Left lung (tissue), 14 donors: ENCODE measurements at places on chromosomes 5 and 9. TPM values are rescaled to one million over a fixed set of nuclear protein-coding genes. Genes with fewer than 3 reads are reported as not detected.

DNA sequence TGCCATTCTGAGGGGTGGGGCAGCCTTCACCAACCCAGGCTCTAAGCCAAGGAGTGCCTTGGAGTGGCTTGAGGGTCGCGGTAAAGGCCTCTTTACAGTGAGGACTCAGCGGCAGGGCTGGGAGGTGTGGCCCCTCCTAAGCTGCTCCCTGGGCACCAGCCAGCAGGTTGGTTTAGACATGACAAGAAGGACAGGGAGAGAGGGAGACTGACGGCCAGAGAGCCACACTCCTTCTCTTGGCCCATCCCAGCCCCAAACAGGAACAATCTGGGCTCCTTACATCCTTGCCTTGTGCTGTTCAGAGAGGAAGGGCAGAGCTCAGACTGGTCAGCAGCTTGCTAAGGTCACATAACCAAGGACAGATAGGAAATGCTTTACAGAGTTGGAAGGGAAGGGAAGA lies 94.5 kb downstream of the LMX1B start:
- no peak for DNase-seq

DNA sequence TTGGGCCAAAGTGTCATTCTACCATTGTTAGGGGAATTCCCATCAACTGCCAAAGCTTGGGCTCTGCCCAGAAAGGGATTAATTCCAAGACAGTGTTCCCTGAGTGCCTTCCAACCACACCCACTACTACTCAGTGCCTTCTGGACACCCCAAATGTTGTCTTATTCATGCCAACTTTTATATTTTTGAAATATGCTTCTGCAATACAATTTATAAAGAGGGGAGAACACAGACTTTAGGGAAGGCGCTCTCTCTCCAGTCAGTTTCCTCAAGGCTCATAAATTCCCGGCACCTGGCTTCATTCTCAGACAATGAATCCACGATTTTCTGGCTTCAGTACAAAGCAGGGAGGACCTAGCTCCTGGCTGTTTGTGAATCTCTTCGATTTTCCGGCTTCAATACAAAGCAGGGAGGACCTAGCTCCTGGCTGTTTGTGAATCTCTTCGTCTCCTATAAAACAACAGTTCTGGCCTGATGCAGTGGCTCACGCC lies 120.1 kb upstream of the MYO10 start:
- DNase-seq: no peak

GRCh38 chr9:12968093-12968492 lies 193.3 kb downstream of the LURAP1L start:
- no peak for DNase-seq

DNA sequence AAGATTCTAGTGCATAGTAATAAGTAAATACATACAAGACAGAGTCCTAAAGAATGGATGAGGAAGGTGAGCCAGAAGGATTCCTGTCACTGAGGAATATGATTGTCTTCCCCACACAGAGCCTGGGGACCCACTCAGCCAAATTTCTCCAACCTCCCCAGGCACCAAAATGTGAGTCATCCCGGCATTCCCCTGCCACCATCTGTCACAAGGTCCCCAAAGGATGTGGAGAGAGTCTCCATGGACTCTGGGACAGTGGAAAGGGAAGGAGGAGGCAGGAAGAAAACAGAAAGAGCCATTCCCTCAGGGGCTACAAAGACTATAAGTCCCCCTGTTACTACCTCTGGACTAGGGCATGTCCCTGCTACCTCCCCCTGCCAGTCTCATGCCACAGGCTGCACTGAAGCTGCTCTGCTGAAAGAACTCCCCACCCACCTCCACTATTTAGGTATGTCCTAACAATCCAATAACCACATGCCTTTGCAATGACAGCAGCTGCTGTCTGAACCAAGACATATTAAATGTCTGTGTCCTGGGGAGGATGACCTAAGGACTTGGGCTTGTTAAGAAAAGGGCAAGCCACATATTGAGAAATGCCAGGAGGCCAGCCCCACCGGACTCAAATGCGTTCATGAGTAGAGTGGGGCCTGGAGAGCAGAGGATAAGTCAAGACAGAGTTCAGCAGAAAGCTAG lies 10.7 kb upstream of the OR5C1 start:
- no peak for DNase-seq

DNA sequence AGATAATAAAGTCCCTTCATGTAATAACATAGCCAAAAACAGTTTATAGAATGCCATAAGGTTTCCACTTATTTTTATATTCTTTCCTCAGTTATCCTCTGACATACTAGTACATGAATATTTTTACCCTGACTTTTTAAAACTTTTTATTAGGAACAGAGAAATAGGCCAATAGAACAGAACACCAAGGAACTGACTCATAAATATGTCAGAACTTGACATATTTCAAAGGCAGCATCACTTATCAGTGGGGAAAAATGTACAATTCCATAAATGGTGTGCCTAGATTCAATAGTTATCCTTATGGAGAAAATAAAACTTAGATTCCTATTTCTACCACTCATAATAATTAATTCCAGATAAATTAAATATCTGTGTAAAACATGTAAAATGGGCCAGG lies 9.4 kb downstream of the STARD4 start:
- DNase-seq: no peak

GRCh38 chr9:81559197-81559596 lies 130.2 kb downstream of the TLE1 start:
- no peak for DNase-seq

GRCh38 chr5:158736150-158736870 lies 363.4 kb downstream of the EBF1 start:
- no peak for DNase-seq

DNA sequence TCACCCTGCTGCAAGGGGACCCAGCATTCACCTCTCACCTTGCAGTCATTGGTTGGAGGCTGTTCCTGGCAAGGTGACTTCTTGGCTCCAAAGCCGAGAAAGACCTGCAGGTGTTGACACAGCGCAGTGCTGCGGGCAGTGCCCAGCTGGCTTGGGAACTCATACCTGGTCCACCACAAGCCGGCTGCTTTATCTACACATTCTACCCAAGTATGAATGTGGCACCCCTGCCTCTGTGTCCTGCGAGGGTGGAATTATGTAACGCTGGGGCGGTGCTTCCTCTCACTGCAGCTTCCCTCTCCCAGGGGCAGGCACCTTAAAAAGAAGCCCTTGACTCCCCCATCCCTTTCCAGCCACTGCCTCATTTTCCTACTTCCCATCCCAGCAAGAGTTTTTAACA lies 2.5 kb upstream of the ZMYND19 start:
- no peak for DNase-seq

DNA sequence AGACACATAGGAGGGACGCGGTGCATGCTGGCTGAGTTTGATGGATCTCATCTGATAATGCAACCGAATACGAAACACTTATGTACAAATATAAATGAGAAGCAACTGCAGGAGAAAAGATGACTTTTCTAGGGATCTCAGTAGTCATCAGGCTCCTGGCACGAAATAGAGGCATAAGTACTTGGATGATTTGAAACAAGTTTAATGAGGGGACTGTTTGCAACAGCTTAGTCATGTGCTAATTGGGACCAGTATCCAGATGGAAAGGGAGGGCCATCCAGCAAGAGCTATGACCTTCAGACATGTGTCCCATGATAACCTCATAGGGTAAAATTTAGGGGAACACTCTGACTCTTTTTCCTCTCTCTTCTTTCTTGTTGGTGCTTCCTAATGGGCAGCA lies 123.0 kb downstream of the EGFLAM start:
- DNase-seq: no peak

DNA sequence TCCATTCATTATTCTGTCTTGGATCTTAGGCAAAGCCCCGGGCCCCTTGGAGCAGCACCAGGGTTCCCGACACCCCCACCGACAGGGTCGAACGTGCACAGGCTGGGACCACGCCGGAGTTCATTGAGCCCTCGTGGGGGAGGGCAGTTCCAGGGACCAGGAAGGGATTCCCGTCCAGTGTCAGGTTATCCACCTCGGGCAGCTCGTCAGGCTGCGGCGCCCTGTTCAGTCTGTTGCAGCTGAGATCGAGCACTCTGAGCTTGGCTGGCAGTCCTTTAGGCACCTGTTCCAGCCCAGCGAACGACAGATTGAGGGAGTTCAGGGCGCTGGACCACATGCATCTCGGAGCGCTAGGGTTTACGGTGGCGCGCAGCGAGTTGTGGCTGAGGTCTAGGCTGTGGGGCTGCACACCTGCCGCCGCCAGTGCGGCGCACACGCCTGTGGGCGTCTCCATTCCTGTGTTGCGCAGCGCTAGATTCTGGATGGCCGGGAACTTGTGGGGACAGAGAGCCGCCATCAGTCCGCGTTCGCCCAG lies 1.1 kb downstream of the CD14 start:
- DNase-seq: no peak

- no peak for DNase-seq
Observed at GRCh38 chr5:180816608-180817534, 14.3 kb upstream of the MGAT1 start.

DNA sequence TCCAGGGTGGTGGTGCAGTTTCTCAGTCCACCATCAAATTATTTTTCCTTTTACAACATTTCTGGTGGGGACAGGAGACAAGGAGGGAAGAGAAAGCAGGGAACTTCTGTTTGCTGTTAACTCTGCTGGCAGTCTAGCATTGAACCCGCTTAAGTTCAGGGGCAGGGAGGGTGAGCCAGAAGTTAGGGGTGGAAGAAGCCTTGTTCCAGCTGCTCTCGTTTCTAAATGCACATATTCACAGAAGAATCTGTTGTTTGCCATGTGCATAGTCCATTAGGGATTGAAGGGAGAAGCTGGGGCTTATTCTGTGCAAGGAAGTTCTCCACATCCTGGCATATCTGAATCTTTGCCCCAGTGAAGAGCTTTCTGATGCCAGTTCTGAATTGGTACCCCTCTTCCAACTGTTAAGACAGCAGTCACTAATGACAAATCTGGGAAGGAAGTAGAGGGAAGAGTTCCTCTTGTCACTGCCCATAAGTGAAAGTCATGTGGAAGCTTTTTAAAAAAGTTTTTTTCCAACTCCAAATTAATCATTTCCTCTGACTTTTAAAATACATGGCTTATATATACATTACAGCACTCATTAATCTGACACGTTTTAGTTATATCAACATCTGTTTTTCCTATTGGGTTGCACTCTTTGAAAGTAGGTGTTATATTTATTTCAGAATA lies 32.6 kb upstream of the ACOT12 start:
- no peak for DNase-seq

DNA sequence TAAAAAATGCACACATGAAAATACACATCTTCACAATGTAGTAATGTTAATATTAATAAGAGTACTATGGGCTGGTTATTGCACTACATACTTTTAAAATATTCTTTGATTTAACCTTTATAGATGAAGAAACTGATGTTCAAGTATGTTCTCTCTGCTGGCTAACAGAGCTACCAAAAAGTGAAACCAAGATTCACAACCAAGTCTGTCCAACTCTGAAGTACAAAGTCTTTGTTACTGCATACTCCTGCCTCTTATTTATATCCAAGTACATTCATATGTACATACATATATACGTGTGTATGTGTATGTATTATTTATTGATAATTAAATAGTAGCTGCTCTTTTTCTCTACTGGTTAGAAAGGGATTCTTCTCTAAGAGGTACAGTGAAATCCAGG lies 325.6 kb downstream of the BNC2 start:
- no peak for DNase-seq

GRCh38 chr9:134026581-134026980 lies 1.3 kb downstream of the BRD3OS start:
- DNase-seq: no peak

DNA sequence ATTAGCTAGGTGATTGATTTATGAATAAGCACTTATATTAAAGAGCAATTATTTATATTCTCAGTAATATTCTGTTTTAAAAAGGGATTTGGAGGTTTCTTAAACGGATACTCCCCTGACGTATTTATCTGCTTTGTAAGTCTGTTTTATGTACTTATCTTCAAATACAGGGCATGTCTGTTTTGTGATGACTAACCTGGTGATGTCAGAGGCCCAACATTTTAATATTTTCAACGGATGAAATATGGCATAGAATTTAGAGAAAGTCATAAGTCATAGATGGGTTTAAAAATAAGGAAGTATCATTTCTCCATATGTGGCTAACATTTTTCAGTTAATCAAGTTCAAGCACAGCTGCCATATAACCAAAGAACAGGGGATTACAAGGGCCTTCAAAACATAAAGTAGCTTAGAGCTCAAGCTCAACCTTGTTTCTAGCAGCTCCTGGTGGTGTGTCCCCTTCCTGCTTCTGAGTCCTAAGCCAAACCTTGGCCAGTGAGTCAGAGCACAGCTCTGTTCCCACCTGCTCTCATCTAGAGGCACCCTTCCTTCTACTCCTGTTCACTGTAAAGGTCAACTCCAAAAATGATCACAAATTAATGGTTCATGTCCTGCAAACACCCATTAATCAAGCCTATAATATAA lies 131.4 kb downstream of the OXCT1 start:
- no peak for DNase-seq

GRCh38 chr9:131697097-131697496 lies 42.8 kb downstream of the RAPGEF1 start:
- DNase-seq: no peak

- DNase-seq: no peak
Observed at GRCh38 chr5:145951071-145951470, 14.7 kb downstream of the SH3RF2 start.

DNA sequence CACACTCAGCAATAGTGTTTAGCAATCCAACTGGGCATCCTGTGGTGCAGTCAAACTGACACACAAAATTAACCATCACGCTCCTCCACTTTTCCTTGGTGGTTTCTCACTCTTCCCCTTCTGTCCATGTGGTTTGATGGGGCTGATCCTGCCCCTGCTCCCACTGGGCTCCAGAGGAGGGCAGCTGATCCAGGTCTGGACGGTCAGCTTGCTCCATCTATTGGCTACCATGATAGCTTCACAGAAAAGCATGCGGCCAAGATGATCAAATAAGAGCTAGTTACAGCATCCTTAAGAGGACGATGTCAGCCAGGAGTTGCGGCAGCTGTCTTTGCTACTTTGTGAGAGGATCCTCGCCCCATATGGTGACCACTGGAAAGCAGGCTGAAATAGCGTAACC lies 29.6 kb upstream of the RANBP17 start:
- no peak for DNase-seq

GRCh38 chr5:161138751-161139455 lies 286.9 kb upstream of the ATP10B start:
- no peak for DNase-seq

The CYLC2 gene
- not detected for polyA plus RNA-seq

The FAM114A2 gene
- polyA plus RNA-seq: 33.4 TPM

The TMEM171 gene
- polyA plus RNA-seq: 0.15 TPM

The FBXW2 gene
- polyA plus RNA-seq: 51.7 TPM

The PPWD1 gene
- polyA plus RNA-seq: 118 TPM

The RALGDS gene
- 48.9 TPM for polyA plus RNA-seq

The SOX30 gene
- 0.35 TPM for polyA plus RNA-seq

The DDX4 gene
- 0.11 TPM for polyA plus RNA-seq

The ALDOB gene
- 7.4 TPM for polyA plus RNA-seq

The NPDC1 gene
- 37.6 TPM for polyA plus RNA-seq
